ENCODE measurements at places on chromosomes 4 and X.

DNA sequence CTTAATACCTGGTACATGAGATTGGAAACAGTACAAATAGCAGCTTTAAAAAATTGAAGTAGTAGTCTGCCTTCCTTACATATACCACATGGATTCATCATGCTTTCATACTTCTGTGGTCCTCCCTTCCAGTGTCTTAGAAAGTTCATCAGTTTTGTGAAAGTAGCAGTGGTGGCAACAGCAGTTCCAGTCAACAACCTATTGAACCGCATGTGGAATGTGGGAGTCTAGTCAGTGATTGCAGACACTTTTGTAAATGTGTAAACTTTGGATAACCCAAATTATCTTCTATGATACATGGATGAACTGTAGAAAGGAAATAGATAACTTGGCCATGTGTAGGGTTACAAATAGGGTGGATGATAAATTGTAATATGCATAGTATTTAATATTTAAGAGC lies 34.1 kb downstream of the FNIP2 start:
- DNase-seq = no peak

- DNase-seq = no peak
Measured at GRCh38 chrX:15804563-15804962, 14.3 kb downstream of the ZRSR2 start.

DNA sequence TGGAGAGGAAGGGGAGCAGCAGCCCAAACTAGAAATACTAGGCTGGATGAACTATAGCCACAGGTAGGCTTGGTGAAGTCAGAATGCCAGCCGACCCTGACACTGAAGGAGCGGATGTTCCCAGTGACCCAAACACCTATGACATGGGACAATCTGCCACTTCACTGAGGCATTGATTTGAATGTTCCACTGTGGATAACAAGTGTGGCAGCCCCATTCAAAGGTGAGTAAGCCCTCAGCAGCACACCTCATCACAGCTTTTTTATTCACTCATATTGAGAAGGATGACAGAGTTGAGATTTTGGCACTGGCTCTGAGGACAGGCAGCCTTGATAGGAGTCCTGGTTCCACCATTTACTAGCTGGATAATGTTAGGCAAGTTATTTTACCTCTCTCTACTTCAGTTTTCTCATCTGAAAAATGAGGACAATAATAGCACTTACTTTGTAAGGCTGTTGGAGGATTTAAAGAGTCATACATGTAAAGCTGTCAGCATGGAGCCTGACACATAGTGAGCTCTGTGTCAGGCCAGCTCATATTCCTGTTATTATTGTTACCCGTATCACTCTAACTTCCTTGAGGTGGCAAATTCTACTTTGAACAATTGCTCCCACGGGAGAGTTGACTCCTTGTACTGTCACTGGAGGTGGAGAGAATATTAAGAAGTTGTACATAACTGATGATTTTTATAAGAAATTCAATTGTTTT lies 114.6 kb downstream of the RASL11B start:
- DNase-seq = no peak

DNA sequence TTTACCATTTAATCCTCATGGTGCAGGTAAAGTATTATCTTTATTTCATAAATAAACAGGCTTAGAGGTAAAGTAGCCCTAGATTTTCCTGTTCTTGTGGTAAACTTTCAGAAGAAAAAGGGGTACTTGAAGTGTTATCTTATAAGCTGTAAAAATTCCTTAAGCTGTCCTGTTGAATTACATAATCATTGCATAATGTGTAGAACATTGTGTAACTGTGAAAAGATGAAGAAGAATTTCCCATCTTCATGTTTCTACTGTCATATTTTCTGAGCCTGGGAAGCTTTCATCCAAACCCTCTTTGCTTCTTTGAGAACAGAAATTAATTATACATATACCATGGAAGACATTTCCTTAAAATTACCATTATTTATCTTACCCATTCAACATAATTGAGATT lies 90.5 kb downstream of the ELOVL6 start:
- DNase-seq = no peak

DNA sequence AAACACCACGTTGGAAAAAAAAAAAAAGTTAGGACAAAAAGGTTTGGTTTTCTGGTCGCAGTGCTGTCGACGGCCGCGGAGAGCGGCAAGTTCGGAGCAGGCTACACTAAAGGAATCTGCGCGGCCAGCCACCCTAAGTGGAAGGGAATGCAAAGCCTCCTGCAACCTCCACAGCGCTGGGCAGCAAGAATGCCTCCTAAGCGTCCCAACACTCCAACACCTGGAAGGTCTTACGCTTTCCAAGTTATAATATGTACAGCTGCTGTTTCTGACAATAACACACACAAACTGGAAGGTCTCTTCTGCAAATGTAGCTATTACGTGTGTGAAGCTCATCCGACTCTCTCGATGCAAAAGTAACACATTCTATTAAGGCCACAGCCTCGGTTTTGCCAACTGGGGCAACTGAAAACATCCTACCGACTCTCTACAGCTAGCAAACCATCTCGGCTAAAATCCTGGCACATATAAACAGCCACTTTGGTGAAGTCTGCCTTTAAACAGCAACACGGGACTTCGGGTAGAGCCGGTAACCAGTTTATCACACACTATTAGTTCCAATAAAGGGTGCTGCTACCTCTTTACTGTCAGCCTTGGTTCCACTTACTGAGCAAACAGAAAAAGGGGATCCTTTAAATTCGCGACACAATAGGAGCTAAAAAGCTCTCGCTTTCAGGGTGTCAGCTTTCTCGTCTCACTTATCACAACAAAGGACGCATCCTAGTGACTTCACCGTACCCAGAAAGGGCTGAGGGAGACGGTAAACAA lies 895 bp downstream of the SMIM14 start:
- DNase-seq = peak; percentile 49

- DNase-seq = no peak
Measured at GRCh38 chrX:100798484-100799214, 21.5 kb upstream of the CSTF2 start.

GRCh38 chrX:118974908-118975671 lies 672 bp downstream of the LONRF3 start:
- no peak for DNase-seq

GRCh38 chr4:145281951-145282350 lies 101.6 kb upstream of the OTUD4 start:
- no peak for DNase-seq

DNA sequence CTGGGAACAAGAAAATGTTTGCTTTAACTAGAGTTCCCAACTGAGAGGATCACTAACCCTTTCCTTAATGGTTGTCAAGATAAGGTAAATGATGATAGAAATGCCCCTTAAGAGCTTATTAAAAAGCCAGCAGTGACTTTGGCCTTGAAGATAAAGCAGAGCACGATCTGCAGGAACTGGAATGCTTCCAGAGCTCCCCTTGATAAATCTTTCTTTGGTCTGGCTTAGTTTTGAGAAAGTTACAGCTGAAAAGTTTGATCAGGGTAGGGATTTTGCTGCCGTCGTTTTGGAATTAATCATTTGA lies 64.0 kb downstream of the PTTG2 start:
- DNase-seq = no peak

Data from foreskin melanocyte (primary cell).